ENCODE measurements at places on chromosomes 6 and 20.

- no peak for DNase-seq
Observed at GRCh38 chr20:50108556-50109235, 4.3 kb downstream of the UBE2V1 start.

DNA sequence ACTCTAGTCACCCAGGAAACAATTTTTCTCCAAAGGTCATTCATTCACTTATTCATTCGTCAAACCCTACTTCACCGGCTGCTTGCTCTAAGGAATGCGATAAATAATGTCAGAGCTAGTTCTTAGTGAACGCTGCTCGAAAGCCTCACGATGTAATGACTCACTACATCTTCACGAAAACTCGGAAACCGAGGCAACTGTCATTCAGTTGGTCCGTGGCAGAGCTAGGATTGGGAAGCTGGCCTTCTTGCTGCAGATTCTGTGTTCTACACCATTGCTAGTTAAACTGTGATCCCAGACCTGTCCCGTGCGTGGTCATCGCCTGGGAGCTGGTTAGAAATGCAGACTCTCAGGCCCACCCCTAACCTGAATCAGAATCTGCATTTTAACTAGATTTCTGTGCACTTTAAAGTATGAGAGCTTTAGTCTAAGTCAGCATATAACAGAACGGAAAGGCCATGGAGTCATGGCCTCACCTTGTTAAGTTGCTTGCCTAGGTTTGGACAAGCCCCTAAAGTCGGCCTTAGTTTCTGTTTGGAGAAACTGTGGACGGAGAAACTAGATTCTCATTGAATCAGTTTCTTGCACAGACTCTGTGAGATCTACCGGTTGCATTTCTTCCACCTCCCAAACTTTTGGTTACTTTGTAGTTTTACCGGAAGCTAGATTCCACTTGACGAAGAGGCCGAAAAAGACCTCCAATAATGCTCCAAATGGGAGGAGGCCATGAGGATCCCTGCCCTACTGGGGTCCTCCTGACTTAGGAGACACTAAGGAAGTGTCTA, 651 bp upstream of the CCND3 start:
- DNase-seq = peak; percentile 23

DNA sequence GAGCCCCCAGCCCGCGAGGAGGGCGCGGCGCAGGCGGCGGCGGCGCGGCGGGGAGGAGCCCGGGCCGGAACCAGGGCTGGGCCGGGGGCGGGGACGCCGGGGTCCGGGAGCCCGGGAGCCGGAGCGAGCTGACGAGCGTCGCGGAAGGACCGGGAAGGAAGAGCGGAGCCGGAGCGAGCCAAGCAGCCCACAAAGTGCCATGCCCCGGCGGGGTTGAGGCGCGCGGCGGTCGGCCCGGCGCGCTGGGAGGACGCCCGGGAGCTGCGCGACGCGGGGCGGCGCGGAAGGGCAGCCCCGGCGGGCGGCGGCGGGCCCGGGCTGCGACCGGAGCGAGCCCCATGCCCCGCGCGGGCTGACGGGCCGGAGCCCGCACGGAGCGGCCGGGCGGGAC, 289 bp downstream of the FOXP4 start:
- no peak for DNase-seq

DNA sequence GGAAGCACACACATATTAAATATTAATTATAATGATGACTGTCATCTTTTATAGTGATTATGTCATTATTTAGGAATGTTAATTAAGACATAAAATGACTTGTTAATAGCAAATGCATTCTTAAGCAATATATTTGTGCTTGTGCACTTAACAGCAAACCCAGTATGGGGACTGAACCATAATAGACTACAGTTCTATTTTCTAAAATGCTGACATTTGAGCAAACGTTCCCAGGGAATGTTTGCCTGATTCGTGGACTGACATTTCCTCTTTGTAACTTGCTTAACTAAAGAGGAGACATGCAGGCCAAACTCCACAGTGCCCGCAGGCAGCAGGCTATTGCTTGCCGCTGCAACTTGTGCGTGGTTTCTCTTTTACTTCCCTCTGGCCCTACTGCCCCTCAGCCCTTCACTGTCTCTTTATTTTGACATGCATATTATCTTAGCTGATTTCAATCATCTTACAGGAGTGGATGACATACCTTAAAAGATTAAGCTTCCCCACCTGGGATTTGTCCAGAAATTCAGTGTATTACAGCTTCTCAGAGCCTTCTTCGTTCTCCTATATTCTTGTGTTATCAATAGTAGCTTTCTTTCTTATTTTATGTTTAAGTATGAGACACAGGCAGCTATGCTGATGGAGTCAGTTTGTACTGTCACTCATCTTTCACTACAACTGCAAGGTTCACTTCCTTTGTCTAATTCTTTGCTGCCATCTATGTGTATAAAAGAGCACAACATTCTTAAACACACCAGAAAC, 141.5 kb downstream of the GMDS start:
- no peak for DNase-seq

- DNase-seq = no peak
Observed at GRCh38 chr6:23498013-23498412, 628.0 kb upstream of the NRSN1 start.

GRCh38 chr6:34143196-34143883, 2.5 kb downstream of the GRM4 start:
- DNase-seq = no peak

DNA sequence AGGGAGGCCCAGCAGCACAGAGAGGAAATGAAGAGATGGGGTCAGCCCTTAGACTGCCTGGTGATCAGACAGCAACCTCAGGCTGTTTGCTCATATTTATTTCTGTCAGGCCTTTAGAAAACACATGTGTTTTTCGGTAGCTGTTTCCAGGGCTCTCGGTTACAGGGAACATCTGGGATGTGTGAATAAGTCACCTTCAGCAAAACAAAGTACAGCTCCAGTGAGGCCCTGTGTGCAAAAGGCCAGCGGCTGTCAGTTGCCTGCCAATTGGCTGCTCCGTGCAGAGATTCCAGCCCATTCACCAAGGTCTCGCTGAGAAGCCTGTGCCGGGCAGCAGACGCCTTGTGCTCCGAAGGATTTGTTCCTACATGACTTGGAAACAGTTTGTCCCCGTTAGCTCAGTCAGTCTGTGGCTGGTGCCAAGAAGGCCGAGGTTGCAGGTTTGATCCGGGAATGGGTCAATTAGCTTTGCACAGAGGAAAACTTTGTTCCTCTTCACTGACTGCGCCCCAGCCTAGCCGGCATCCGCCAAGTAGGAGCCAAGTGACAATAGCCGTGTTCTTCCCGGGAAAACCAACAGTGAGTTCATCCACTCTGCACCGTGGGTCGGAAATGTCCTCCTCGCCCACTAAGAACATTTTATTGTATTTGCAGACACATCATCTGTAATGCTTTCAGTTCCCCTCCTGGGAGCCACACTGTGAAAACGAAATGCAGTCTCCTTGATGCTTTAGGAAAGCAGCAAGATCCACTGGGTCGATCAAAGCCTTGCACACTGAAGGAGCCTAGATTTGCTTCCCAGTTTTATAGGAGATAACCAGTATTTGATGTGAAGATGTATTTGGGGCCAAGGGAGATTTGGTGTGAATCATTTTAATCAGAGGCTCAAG, 315.4 kb upstream of the CDYL start:
- DNase-seq = no peak

GRCh38 chr20:37999526-38000263, 33.6 kb downstream of the TTI1 start:
- DNase-seq = no peak

GRCh38 chr6:74785236-74785635, 420.6 kb downstream of the COL12A1 start:
- DNase-seq = no peak

All from T-helper 1 cell (primary cell).